ENCODE measurements at places on chromosomes 5 and 9.

DNA sequence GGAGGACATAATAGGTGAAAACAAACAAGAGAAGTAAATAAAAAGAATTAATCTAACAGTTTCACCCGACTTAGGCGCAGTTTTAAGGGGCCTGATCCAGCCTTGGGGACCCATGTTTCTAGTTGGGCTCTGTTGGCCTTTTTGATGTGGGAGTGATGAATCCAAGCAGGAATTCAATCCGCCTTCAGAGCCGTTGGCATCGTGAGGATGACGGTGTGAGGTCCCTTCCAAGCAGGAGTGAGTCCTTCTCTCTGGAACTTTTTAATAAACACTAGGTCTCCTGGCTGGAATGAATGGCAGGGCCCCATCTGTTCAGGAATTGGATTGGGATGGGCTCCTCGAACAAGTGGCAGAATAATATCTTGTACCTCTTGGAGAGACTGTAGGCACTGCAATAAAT, 22.3 kb upstream of the RHOBTB3 start:
- no peak for DNase-seq

- DNase-seq: no peak
Measured at GRCh38 chr5:34436761-34437501, 219.2 kb upstream of the RAI14 start.

GRCh38 chr5:159310511-159310910, 19.8 kb downstream of the IL12B start:
- DNase-seq: no peak

DNA sequence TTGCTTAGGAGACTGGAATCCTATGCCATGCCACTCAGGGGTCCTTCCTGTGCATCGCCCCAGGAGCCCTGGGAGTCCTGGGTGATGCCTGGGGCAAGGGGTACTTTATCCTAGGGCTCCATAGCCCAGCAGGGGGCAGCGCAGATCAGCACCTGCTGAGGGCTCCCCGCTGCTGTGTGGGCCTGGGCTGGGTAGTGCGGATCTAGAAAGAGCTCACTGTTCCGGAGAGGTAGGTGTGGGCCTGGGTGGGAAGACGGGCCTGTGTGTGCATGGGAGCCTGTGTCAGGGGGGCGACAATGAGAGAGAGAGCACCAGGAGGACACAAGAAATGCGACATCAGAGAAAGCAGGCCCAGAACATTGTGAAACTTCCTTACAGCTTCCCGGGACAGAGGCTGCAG, 11.4 kb upstream of the DAB2IP start:
- peak; percentile 46 for DNase-seq

DNA sequence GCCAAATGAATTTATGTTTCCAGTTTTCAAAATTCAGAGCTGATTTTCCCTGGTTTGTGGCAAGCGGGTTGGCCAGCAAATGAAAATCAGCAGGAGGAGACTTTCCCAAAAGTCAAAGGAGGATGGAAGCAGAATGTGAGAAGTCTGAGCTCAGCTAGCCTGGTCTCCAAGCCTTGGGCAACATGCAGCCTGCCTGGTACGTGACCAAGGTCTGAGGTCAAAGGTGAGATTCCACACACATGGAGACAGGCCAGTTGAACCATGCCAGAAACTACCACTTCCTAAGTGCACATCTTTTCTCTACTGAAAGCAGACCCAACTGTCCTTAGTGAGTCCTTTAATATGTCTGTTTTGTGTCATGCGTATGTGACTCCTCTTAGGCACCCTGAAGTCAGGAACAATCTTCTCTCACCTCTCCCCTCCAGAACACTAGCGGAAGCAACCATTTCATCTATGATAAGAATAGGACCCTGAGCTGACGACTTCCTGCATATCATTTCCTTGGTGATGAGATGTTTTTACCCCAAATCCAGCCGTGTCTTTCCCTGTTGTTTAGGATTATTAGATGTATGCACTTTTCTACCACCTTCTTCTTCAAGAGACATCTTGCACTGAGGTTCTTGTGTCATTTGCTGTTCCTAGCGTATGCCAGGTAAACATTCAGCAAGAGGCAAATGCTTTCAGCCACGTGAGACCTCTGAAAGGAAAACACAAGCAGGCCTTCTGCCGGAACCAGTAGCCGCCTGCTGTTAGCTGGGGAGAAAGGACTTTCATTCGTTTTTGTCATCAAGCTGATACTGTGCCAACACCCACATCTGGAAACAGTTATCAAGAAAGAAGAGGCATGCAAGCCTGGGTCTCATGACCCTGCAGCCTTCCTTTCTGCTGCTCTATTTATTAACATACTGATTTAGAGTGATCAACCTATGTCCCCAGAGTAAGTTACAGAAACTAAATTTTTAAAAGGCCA, 9.7 kb upstream of the TGFBI start:
- peak; percentile 92 for DNase-seq

GRCh38 chr9:119697996-119698395, 328.8 kb upstream of the BRINP1 start:
- DNase-seq: no peak

GRCh38 chr9:88193766-88194165, 55.5 kb upstream of the SPATA31C2 start:
- DNase-seq: no peak

GRCh38 chr5:59321642-59322041, 571.9 kb downstream of the PDE4D start:
- DNase-seq: no peak

GRCh38 chr5:402615-403359, 40.2 kb upstream of the EXOC3 start:
- no peak for DNase-seq

GRCh38 chr5:91937121-91937520, 554.0 kb upstream of the ARRDC3 start:
- no peak for DNase-seq

- peak; percentile 73 for DNase-seq
Measured at GRCh38 chr5:152560512-152561137, 155.5 kb upstream of the NMUR2 start.

- no peak for DNase-seq
Measured at GRCh38 chr5:142048272-142048671, 35.4 kb upstream of the GNPDA1 start.

DNA sequence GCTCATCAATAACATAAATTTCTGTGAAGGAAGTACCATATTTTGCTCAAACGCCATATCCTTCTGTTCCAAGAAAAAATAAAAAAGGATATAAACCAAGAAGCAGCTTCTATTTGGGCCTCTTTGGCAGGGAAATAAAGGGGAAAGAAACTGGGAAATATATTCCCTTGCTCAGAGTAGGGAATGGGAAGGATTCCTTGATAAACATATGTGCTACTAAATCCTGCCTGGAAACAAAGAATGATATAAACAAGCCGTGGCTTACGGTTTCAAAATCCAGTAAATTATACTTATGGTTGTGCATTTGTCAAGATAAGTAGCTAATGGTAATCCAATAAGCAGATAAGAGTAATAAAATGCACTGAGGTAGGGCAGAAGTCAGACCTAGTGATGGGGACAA, 481.6 kb downstream of the NTRK2 start:
- DNase-seq: no peak

GRCh38 chr5:177269976-177270375, 33.5 kb downstream of the RAB24 start:
- no peak for DNase-seq

- DNase-seq: no peak
Measured at GRCh38 chr9:27336126-27336525, 39.2 kb upstream of the EQTN start.

DNA sequence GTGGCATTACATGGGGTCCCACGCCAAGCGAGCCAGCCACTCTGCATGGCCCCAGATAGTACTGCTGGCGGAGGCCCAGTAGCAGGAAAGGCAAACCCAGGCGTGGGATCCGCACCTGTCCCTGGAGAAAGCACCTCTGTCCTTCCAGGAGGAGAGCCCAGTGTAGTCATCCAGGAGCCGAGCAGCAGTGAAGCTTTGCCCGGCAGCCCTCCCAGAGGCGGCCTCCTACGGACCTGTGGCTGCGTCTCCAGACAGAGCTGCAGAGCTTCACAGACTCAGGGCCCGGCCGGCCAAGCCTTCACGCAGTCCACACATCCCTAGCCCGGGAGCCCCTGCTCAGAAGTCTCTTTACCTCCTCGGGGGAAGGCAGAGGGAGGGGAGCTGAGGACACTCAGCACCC, 100.8 kb upstream of the PPP1R26 start:
- no peak for DNase-seq

GRCh38 chr5:124352312-124352711, 394.1 kb downstream of the ZNF608 start:
- DNase-seq: no peak

DNA sequence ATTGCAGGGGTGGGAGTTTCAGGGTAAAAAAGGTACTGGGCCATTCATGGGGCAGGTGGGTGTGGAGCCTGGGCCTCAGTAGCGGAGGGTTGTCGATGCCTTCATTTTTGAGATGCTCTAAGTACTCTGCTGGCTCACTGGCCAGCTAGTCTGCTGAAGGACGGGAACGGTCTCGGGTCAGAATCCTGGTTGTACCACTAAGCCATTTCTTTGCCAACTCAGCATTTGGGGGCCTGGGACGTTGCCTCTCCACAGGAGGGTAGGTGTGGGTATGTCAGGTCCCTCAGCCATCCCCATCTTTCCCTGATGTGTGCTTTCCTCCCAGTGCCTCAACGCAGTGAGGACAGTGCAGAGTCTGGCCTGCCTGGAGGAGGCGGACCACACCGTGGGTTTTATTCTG, 25.1 kb downstream of the SH3GLB2 start:
- DNase-seq: no peak

- no peak for DNase-seq
Measured at GRCh38 chr5:161946911-161947310, 99.0 kb downstream of the GABRA1 start.

- peak; percentile 84 for DNase-seq
Measured at GRCh38 chr5:135221187-135221473, 177.9 kb downstream of the MACROH2A1 start.

GRCh38 chr9:82334286-82334685, 345.7 kb downstream of the SPATA31D1 start:
- no peak for DNase-seq

- DNase-seq: peak; percentile 81
Measured at GRCh38 chr5:73321757-73322436, 126.7 kb downstream of the FOXD1 start.

- no peak for DNase-seq
Measured at GRCh38 chr5:75040973-75041372, 11.4 kb downstream of the GCNT4 start.

DNA sequence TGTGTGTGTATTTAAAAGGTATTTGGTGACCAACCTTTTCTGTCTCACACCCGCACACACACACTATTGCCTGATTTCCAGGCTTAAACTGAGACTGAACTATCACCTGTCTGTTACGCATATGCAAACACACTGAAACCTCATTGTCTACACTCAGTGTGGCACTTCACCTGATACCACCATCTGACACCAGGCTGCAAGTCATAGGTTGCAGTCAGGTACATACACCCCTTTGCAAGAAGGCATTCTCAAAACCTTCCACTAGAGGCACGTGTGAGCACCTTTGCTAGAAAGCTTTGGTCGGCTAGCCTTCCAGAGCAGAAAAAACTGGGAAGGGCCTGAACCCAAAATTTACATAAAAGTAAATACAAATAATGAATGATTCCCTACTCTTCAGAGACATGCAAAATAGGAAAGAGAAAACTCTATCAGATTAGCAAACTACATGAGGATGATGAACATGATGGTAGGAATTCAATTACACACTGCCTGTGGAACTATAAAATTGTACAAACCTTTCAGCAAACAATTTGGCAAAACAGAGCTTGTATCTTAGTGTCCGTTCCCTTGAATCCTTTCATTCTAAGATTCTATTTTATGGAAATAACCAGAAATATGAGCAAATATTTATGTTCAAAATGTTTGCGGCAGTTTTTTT, 5.9 kb upstream of the FOXD1 start:
- DNase-seq: peak; percentile 68

GRCh38 chr9:126474206-126474765, 139.4 kb upstream of the LMX1B start:
- peak; percentile 29 for DNase-seq

GRCh38 chr9:2385746-2386145, 235.8 kb upstream of the VLDLR start:
- no peak for DNase-seq

GRCh38 chr5:177421062-177421798, 5.2 kb upstream of the GRK6 start:
- peak; percentile 83 for DNase-seq

DNA sequence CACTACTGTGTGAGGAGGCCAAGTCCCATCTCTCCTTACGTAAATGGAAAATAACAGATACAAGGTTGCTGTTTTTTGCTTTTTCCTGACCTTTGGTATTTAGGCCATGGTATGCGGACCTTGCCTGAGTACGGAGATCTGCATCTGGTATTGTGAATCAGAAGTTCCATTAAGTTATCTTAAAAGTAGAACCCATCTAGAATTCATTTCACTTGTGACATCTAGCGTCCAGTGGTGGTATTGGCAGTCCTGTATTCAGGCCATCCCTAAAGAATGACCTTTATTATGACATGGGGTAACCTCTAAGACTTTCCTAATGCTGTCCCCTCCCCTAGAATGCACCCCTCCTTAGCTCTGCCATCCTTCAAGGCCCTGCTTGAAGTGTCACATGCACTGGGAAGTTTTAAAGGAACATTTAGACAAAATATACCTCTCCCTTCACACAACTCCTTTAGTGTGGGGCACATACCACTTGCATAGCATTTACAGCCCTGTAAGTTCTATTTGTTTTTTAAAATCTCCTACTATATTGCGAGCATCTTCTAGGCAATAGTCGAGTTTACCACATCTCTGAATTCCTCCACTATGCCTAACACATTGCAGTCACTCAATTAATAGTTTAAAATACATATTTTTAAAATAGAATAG, 1.9 kb upstream of the SPDL1 start:
- DNase-seq: peak; percentile 75

DNA sequence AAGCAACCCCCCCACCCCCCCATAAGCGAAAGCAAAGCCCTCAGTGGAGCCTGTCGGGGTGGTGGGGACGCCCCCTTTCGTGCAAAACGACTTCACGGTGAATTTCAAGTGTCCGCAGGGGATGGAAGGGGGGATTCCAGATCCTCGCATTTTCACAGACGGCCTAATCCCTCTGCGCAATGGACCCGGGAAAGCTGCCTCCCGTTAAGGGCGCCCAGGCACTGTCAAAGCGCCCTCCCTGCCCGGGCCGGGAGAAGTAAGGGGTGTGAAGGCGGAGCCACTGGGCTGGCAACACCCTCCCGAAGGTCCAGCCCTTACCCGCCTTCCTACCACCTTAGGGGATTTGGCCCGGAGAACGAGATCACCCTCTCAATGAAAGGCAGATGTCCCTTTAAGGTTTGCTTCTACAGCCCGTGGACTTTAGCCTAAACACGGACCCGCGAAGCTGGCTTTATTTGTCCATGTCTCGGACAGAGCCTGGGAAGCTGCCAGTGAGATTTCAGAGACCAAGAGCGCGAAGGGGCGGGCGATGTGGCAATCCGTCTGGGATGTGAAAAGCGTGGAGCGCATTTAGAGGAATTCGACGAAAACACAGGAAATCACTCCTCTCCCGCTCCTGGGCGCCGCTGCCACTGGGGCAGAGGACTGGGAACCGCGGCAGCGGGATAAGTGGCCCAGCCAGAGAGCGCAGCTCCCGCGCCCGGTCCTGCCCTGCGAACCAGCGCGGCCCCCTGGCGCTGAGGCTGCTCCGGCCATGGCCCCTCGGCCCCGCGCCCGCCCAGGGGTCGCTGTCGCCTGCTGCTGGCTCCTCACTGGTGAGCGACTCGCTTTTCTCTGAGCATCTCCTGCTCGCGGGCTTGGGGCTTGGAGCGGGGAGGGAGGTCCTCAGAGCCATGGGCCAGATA, at the start of the genes ITGA1 and PELO:
TSS of gene ITGA1 (plus strand) at position 317 of the 905 bp plus-strand sequence. CDS start at position 755, 438 bp downstream.
TSS of gene PELO (plus strand) at position 317 of the 905 bp plus-strand sequence. CDS start 12,479 bp downstream, outside the sequence.
- DNase-seq: peak; percentile 77
